Kidney tubule cell (primary cell): ENCODE measurements at places on chromosomes 12 and 14.

- no peak for DNase-seq
Observed at GRCh38 chr12:63863658-63864453, 19.4 kb downstream of the SRGAP1 start.

- DNase-seq, result no peak
Observed at GRCh38 chr14:44712024-44712815, 205.1 kb upstream of the FSCB start.

DNA sequence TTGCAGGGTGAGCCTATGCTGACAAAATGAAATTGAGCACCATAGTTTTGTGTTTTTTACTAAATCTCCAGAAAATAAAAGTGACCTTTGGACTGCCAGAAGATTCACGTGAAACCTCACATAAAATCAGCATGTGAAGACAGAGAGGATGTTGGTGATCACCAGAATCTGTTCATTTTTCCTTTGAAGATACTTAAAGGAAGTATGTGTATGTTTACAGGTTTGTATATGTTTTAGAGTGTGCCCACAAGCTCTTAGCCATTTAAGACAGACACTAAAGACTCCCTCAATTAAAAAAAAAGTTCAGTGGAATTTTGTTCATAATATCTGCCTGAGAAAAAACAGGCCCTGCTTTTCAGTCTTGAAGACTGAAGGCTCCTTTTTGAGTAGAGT lies 25.9 kb downstream of the DDX47 start:
- DNase-seq, result no peak

DNA sequence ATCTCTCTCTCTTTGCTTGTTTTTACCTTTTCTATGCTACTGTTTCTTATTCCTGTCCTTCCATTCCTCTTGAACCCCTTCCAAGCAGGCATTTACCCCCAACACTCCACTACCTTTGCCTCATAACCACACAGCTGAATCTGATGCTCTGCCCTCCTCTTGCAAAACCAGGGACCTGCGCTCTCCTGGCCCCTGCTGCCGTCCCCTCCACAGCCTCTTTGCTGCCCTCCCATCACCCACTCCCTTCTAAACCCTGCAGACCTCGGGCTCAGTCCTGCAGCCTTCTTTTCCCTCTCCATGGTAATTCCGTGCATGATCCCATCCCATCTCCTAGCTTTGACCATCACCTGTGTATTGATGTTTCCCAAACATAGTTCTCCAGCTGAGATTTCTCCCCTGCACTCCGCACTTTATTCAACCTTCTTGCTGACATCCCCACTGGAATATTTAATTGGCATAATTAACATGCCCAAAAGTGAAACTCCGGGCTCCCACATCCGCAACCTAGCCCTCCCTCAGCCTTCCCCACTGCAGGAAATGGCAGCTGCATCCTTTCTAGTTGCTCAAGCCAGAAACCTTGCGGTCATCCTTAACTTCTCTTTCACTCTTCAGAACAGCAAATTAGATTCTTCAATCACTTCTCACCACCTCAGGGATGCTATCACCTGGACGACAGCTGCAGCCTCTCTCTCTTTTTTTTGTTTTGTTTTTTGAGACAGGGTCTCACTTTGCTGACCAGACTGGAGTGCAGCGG lies 16.0 kb downstream of the FIGNL2 start:
- DNase-seq, result no peak

DNA sequence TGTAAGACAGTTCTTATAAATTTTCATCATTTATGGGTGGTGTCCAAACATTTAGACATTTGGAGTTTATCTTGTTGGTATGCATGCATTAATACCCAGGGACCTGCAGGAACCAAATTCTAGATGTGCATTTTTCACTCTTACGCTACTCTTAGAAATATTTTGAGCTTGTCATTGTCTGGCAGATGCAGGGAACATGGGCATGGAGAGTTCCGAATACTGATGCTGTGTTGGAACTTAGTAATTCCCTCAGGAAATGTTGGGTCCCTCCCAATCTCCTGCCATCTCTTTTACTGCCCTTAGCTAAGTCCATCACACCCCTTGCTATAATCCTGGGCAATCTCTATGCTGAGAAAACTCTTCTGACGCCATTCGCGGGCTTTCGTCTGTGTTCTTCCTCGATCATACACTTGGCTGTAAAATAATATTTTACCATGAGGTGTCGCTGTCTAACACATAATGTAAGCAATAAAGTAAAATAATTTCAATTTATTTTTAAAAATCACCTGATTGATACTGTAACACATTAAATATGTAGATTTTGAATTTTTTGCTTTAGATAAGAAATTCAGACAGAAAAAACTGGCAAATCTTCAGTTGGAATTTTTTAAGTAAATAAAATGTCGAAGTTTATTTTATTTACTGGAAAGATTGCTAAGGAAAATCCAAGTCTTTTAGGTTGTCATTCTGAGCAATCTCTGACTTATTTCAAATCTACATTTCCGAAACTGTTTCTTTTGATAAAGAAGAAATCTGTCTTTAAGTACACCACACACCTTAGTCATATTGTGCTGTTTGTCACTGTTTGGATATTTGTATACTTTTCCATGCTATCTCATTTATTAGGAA lies 304.1 kb upstream of the SSTR1 start:
- peak; percentile 53 for DNase-seq

DNA sequence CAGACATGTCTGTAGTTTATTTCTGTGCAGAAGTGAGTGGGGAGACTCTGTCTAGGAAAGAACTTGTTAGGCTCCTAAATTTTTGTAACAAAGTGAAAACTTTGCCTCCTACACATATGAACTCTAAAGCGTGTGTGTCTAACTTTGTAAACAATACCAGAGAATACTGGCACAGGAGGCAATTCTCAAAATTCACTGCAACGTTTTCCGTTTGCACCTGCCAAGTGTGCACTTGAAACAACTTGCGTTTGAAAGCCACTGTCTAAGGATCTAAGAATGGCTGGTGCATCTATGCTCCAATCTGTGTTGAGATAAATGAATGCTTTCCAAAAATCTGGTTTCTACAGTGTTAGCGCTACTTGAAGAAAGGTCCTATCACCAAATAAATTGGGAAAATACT lies 15.3 kb downstream of the GRIP1 start:
- no peak for DNase-seq

DNA sequence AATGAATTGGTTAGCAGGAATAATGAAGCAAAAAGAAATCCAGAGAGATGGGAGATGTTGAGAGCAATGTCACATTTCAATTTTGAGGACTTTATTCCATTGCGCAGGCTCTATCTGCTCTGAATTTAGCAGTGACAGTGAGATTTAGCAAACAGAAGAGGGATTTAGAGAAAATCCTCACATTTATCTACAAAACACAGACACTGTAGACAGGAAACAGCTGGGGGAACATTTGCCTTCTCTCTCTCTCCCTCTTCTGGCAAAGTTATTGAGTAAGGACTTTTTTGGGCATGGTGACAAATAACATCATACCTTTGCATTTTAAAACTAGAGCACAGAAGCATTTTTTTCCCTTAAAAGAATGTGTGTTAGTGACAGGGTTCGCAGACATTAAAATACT lies at the start of gene IGF1:
IGF1 (minus strand) TSS at position 158 of the 400 bp plus-strand sequence. CDS start 182 bp downstream, outside the sequence.
- peak; percentile 8 for DNase-seq

- DNase-seq, result no peak
Observed at GRCh38 chr12:51906430-51907082, 748 bp upstream of the ACVRL1 start.

DNA sequence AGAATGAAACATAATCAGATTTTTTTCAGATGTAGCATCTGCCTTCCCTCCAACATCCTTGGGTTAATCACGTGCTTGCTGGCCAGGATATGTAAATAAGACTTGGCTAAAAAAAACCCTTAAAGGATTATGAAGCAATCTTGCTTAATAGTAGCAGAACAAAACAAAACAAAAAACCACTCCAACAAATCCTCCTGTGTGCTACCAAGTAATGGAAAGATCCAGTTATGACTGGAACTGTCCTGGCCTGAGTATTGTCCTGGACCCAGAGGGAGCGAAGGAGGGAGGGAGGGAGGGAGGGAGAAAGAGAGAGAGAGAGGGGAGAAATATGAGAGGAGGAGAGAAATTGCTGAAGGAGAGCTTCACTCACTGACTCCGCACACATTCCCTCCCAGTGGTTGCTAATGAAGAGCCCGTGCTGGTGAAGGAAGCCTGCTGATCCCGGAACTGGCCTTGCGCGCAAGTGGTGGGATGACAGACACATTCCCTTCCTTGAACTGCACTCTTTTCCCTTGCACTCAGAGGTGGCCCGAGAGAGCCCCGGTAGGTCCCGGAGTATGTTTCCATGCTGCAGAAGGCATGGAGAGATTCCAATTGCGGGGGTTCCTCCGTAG lies 57.2 kb downstream of the HMGA2 start:
- peak; percentile 77 for DNase-seq

DNA sequence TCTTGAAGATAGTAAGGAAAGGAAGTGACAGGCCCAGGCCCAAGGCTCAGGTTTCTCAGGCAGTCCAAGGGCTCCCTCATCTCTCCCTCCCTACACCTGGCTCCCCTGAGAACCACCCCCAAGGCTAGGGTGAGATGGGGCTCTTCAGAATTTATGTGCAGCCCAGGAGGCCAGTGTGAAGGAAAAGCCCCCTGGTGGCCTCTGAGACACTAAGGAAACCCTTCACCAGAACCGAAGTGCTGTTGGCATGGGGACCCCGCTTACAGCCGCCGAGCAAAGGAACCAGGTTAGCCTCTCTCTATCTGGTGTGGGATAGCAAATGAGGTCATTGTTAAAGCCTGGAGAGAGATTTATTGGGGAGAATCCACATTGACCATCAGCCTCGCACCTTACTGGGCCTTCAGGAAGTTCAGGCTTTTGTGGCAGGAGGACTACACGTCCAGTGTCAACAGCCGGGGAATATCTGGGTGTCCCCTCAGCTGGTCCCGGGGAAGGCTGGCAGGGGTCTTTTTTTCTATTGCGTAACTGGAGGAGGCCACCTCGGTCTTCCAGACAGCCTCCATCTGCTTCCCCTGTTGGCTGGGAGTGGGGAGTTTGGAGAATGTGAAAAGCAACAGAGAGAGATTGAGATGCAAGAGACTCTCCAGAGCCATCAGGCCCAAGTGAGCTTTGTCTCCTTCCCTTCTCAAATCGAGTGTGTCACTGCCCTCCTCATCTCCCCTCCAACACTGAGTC lies 18.1 kb downstream of the FAM186B start:
- DNase-seq, result no peak

- DNase-seq, result no peak
Observed at GRCh38 chr14:99043267-99043615, 228.8 kb downstream of the BCL11B start.

- DNase-seq, result no peak
Observed at GRCh38 chr14:82079553-82079952, 545.9 kb upstream of the SEL1L start.

DNA sequence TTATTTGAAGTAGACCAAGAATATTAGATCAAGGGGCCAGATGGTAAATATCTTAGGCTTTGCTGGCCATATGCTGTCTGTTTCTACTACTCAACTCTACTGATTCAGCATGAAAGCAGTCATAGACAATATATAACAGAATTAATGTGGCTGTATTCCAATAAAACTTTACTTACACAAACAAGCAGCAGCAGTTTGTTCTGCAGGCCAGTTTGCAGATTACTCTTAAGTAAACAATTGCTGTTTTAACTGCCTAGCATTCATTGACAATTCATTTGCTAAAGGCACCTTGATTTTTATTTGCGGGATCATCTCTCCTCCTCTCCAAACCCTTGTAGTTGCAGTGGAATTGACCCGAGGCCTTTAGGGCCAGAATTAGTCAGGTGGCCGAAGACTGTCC lies 94.1 kb upstream of the GARIN6 start:
- no peak for DNase-seq

GRCh38 chr14:54617467-54617866 lies 50.5 kb downstream of the SAMD4A start:
- DNase-seq, result no peak

- no peak for DNase-seq
Observed at GRCh38 chr14:100063314-100063941, 1.8 kb upstream of the EVL start.
